ENCODE measurements at places on chromosomes 4 and X.
A peak's percentile ranks its signal among the peaks of the same experiment; 100 is the strongest.

GRCh38 chrX:42602566-42602965, 175.4 kb downstream of the PPP1R2C start:
- DNase-seq: no peak

DNA sequence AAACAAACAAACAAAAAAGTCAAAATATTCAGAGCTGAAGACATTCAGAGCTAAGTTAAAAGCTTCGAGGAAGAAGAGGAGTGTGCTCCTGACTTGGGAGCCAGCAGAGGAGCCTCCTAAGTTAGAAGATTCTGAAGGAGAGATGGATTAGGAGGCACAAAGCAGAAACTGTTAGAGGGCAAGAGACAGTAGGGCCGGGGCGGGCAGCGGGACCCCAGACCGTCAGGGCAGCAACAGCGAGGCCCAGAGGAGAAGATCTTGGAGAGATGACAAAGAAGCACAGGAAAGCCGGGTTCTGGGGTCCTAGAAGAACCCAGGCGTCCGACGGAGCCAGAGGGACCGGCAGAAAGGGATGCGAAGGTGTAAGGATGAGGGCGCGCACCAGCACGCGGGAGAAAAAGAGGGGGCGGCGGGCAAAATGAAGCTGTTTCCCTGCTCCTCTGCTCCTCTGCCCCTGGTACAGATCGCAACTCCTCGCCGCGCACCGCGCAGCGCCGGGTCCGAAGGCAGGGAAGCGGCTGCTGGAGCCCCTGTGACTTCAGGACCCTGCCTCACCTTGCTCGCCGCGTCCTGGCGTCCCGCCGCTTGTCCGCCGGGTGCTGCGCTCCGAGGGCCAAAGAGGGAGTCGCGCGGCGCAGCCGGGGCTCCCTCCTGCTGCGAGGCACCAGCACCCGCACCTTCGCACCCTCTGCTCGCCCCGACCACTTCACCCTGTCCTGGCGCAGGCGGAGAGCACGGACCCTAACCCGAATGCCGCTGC, 477 bp downstream of the KLHL13 start:
- DNase-seq: no peak

DNA sequence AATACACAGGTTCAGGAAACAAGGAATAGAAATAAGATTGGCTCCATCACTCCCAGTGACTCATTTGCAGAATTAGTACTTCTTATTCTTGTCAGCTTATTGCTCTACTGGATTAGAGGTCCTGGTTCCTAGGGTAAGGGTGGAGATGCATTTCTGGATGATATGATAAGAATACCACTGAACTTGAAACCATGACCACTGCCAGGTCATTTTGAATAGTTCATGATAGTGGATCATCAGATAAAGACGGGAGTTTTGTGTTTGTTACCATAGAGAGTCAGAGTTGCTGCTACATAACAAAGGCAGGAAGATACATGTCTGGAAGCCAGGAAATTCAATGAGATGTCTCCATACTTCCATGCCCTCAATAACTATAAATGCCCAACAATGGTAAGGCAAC, 109.2 kb upstream of the FAT1 start:
- no peak for DNase-seq

DNA sequence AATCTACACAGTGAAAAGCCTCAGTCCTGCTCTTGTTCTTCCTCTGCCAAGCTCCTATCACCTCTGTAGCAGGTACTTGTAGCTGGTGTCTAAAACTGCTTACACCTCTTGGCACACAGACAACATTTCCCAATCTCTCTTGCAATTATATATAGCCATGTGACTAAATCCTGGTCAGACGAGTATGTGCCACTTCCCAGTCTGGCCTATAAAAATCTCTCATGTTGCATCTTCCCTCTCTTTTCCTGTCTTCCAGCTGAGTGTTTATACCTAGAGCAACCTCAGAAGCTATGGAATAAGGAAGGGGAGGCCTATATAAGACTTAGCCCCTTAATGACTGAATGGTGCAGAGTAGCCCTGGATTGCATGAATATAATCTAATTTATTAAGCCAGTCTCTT, 105.8 kb downstream of the RNF150 start:
- no peak for DNase-seq

- no peak for DNase-seq
Observed at GRCh38 chrX:68930542-68931317, 101.9 kb downstream of the EFNB1 start.

DNA sequence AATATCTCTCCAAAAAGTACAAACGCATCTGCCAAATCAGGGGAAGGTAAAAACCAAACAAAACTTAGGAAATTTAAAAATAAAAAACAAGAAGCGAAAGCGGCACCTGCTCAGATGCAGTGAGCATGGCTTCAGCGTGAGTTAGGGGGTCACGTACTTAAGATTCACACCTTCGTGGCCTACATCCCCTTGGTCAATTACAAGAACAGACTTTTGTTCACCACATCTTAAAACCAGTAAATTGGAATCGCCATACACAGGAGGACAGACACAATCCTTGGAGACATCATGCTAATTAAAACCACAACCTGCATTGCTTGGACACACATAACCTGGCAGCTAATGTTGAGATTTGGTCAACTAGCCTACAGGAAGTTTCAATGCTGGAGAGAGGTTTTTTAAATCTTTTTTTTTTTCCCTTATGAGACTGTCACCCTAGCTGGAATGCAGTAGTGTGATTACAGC, 12.5 kb upstream of the SEL1L3 start:
- DNase-seq: no peak

DNA sequence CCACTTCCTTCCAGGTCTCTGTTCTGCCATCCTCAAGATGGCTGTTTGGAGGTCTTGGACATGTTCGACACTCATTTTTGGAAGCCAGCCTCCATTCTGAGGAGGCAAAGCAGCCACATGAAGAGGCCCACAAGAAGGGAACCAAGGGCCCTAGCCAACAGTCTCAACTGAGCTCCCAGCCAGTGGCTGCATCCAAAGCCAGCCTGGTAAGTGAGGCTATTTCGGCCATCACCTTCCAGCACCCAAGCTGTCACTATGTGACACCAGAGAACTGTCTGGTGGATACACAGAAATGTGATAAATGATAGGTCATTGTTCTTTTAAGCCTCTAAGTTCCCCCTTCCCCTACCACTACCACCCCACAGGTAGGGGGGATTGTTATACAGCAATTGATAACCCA, 127.2 kb downstream of the NPNT start:
- no peak for DNase-seq

- DNase-seq: no peak
Observed at GRCh38 chr4:41882625-41883347, 52.4 kb upstream of the TMEM33 start.

DNA sequence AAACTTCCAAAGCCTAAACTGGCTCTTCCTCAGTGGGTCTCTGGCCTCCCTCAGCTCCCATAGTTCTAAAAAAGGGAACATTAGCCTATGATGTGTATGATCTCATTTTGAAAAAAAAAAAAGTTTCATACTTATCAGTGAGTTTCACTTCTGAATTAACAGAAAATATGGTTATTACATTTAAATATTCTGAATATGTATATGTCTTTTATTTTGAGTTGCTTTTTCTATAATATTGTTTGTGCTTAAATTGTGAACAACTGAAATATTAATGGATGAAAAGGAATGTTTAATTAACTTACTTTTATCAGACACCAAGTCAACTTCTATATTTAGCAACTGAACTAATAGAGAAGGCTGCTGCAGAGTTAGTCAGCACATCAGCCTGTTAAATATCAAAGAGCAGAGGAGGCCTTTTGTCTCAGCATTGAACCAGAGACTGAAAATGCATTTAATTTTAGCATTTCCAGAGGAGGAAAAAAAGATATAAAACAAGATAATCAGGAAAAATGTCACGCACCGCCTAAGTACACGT, 20.4 kb upstream of the FHL1 start:
- no peak for DNase-seq

DNA sequence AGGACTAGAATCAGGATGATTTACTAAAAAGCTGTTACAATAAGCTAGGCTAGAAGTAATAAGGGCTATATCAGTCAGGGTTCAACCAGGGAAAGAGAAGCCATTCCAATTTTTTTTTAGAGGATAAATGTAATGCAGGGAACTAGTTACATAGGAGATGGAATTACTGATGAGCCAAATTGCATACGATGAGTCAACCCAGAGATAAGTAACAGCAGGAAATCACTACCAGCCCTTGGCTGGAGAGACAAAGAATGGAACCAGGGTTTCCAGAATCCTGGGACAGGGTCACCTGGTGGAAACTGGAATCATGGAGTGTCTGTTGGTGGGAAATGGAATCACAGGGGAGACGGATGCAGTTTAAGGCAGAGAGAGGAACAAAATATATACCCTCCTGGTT, 13.1 kb upstream of the MAGEA4 start:
- DNase-seq: no peak

DNA sequence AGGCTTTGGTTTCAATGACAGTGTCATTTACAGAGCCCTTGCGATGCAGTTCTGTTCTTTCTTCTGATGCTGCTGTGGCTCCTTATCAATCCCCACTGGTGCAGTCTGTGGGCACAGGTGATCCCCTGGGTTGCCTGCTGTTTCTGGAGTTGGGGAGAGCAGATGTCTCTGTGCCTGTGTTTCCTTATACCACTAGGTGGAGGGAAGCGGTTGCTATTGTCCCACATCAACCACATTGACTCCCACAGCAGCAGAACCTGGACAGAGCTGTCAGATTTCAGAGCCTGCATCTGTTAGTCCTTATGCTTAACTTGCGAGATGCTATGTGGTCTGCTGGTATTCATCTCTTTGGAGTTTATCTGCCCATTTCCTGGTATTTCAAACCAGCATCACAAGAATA, 57.7 kb downstream of the NEIL3 start:
- DNase-seq: peak; percentile 13

- DNase-seq: no peak
Observed at GRCh38 chr4:16790508-16790907, 107.9 kb downstream of the LDB2 start.

DNA sequence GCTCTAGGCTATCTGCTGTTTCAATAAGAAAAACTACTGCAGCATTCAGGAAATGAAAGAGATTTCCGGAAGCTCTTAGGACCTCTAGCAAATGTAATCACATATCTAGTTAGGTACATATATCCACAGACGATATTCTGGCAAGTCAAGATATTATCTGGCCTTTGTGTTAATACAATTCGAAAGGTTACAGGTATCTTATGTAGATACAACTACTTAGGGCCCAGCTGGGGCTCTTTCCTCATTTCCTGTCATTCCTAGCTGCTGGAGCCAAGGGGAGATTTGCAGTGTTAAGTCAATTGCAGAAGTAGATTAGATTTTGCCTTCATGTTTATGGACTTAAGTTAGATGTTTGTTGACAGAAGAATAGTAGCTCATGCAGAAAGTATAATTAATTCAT, 299.5 kb downstream of the ARHGAP24 start:
- DNase-seq: no peak

GRCh38 chrX:18424482-18425198, 768 bp upstream of the CDKL5 start:
- no peak for DNase-seq

GRCh38 chr4:74038425-74039314, at the start of gene CXCL3:
Gene CXCL3, minus strand, starts transcription at chr4:74038689. Its CDS starts 78 bp downstream, at chr4:74038611.
- no peak for DNase-seq

GRCh38 chr4:181085557-181085956, 1157.6 kb upstream of the TENM3 start:
- no peak for DNase-seq

DNA sequence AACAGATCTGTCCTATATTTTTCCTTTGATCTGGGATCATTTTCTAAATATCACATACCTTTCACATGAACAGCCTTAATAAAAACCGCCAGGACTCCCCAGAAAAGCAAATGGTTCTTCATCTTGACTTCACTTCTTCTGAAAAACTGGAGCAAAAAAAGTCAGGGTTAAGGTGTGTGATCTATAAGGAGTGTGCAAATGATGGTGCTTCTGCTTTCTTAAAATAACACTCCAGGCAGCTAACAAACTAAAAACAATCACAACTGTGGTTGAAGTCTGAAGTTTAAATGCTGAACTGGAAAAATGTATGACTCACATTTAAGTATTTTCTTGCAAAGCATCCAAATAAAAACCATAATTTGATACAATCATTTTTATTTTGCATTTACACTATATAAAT, at the start of gene JCHAIN:
Gene JCHAIN, minus strand, starts transcription at position 140 of the 400 bp plus-strand sequence. Its CDS starts 18 bp downstream, at position 122.
- no peak for DNase-seq

DNA sequence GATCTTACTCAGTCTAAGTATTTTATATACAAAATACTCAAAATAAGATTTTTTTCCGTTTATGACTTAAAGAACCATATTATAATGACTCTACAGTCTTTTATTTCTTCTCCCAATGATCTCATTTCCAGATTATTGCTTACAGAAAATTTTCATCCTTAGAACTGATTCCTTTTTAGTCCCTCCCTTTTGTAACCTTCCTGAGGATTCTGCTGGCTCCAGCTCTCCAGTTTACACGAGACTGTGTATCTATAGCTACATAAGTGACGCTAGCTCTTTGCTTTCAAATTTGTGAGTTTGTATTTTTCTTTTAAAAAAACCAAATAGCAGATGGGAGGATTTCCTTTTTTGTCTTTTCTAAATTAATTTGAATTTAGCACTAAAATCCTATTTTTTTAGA, 24.0 kb downstream of the FHDC1 start:
- DNase-seq: no peak

DNA sequence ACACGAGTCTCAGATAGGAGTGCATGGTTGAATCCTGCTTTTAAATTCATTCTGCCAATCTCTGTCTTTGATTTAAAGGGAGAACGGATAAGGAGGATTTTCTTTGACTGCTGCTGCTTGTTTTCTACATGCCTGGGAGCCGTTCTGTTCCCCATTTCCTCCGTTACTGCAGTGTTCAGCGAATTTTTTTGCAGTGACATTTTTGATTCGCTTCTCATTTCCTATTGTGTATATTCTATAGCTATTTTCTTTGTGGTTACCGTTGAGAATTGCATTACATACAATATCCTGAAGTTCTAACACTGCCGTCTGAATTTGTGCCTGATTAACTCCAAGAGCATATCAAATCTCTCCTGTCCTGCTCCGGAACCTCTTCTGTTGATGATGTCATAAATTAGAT, 14.8 kb upstream of the MAEA start:
- DNase-seq: no peak

DNA sequence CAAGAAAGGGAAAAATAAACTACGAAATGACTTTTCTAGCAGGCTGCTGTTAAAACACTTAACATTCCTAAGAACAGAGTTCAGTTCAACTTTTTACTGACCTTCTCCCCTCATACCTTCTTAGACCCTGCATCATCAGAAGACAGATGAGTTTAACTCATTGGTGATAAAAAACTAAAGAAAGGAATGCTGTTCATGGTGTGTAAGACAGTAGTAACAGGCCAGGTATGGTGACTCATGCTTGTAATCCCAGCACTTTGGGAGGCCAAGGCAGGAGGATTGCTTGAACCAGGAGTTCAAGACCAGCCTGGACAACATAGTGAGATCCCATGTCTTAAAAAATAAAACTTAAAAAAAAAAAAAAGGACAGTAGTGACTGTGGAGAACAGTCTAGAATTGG, 16.2 kb downstream of the RBM47 start:
- DNase-seq: no peak

DNA sequence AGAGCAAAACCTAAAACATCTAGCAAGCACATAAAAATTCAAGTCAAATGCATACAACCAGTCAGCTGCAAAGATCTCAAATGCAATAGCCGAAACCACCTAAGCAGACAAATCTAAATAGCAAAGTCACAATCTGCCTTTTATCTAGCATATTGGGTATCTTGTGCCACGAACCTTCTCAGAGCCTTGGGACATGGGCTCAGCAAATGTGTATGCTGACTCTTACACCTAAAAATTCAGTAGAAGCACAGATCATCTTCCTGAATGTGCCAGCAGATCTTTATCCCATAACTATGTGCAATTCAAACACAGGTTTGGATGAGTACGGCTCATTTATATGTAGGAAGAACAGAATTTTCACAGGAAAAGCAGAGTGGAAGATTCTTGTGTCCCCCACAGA, 492.1 kb downstream of the INPP4B start:
- no peak for DNase-seq

All from AG09309 (cell line).